ENCODE measurements at places on chromosomes 2 and 18.

DNA sequence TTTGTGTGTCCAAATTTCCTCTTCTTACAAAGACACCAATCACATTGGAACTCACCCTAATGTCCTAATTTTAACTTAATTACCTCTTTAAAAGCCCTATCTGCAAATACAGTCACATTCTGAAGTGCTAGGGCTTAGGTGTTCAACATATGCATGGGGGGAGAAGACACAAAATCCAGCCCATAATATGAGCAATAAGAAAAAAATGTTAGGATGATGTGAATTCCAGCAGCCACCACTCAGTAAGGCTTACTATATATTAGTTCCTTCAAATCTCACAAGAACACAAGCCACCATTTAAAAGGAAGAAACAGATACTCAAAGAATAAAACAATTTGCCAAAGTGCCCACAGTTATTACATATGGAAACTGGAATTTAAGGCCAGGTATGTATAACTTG, 285.7 kb downstream of the EPHA4 start:
- DNase-seq, result no peak
- H3K4me3 ChIP-seq, result no peak overlapping the region
- H3K36me3 ChIP-seq, result no peaks in the 10 kb centered on the region
- H3K4me1 ChIP-seq, result no peaks in the 10 kb centered on the region

GRCh38 chr18:58792086-58792485, 72.6 kb upstream of the ZNF532 start:
- H3K4me3 ChIP-seq, result no peak overlapping the region
- no peaks in the 10 kb centered on the region for H3K27me3 ChIP-seq
- no peak for DNase-seq
- H3K36me3 ChIP-seq, result no peaks in the 10 kb centered on the region
- no peak overlapping the region for H3K27ac ChIP-seq
- H3K4me1 ChIP-seq, result peaks cover 25% of the 10 kb centered on the region

- peaks cover 15% of the 10 kb centered on the region for H3K4me1 ChIP-seq
- no peak overlapping the region for H3K27ac ChIP-seq
- no peaks in the 10 kb centered on the region for H3K36me3 ChIP-seq
These were observed 1.5 kb downstream of the COL5A2 start for GRCh38 chr2:189178054-189178453.

DNA sequence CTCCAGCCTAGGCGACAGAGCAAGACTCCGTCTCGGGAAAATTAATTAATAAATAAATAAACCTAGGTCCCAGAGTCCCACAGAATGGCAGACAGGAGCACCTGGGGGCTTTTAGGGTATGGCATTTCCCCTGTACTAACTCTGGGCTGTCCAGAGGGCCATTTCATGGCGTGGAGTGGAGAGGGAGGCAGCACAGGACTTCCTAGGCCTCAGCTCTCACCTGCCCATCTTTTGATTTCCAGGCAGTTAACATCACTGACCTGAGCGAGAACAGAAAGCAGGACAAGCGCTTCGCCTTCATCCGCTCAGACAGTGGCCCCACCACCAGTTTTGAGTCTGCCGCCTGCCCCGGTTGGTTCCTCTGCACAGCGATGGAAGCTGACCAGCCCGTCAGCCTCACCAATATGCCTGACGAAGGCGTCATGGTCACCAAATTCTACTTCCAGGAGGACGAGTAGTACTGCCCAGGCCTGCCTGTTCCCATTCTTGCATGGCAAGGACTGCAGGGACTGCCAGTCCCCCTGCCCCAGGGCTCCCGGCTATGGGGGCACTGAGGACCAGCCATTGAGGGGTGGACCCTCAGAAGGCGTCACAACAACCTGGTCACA, 5.1 kb downstream of the IL1RN start:
- no peaks in the 10 kb centered on the region for H3K4me1 ChIP-seq
- no peak for DNase-seq
- H3K27me3 ChIP-seq, result no peaks in the 10 kb centered on the region
- no peaks in the 10 kb centered on the region for H3K36me3 ChIP-seq
- H3K27ac ChIP-seq, result no peak overlapping the region

DNA sequence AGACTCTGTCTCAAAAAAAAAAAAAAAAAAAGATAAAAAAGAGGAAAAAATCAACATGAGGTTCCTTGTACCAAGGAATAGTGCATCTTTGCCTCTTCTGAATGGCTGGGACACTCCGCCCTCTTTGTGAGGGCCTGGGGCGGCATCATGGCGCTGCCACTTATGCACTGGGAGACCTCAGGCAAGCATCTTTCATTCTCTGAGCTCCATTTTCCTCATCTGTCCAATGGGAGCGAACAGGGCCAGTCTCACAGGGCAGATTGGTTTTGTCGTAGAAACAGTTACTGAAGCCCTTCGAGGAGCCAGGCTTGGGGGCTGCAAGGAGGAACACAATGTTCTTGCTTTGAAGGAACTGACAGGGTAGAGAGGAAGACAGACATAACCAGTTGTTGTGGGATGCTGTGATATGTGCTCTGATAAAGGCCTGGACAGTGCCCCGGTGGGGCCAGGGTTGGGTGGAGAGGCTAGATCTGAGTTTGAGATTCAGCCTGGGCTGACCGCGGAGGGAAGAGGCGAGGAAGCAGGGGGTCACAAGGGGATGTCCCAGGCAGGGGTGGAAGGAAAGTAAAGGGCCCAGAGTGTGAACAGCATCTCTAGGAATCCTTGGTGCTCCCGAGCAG, 14.1 kb downstream of the ZFP36L2 start:
- no peak for DNase-seq
- no peak overlapping the region for H3K27ac ChIP-seq
- H3K27me3 ChIP-seq, result no peaks in the 10 kb centered on the region
- H3K36me3 ChIP-seq, result no peaks in the 10 kb centered on the region
- no peak overlapping the region for H3K4me3 ChIP-seq

DNA sequence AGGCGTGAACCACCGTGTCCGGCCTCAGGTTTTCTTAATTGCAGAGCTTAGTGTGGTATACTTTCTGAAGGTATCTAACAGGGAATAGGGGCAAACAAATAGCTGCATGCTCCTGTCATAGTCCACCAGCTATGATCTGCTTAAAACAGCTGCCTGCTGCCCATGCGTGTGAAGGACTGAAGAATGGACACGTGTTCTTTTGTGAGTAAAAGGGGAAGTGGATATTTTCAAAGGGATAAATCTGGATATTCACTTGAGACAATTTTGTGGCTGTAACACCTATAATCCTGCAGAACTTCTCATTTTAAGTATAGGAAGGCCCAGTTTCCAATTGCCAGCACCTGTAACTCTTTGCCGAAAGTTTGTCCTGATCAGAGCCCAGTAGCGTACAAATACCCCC, 44.7 kb downstream of the TRPM8 start:
- H3K4me3 ChIP-seq, result no peak overlapping the region
- no peaks in the 10 kb centered on the region for H3K36me3 ChIP-seq
- H3K27ac ChIP-seq, result no peak overlapping the region
- H3K4me1 ChIP-seq, result no peaks in the 10 kb centered on the region

- no peak overlapping the region for H3K4me3 ChIP-seq
- DNase-seq, result no peak
- no peaks in the 10 kb centered on the region for H3K27me3 ChIP-seq
- H3K27ac ChIP-seq, result no peak overlapping the region
These were observed 158.1 kb upstream of the ZNF521 start for GRCh38 chr18:25510096-25510495.

DNA sequence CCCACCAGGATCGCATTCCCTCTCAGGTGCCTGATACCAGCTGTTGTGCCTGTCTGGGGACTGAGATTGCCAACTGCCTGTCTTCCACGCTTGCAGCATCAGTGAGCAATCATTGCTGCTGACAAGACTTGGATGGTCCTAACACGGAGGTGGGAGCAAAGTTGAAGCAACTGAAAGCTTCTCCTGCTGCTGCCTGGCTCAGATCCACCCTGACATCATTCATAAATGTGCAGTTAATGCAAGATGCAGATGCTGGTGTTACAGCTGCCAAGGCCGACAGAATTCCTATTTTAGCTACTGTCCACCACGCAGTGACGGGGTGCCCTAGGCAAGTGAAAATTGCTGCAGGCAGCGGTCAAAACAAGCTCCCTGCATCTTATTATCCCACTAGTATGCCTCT, 131.4 kb downstream of the VWC2L start:
- H3K4me3 ChIP-seq, result no peak overlapping the region
- H3K27ac ChIP-seq, result no peak overlapping the region
- DNase-seq, result no peak
- H3K4me1 ChIP-seq, result no peaks in the 10 kb centered on the region

All from endothelial cell of umbilical vein (primary cell).